K562 (cell line): ENCODE measurements at places on chromosomes 1 and 21.

GRCh38 chr1:209094384-209094783 is 489.1 kb upstream of the CAMK1G start:
- no peak for DNase-seq

DNA sequence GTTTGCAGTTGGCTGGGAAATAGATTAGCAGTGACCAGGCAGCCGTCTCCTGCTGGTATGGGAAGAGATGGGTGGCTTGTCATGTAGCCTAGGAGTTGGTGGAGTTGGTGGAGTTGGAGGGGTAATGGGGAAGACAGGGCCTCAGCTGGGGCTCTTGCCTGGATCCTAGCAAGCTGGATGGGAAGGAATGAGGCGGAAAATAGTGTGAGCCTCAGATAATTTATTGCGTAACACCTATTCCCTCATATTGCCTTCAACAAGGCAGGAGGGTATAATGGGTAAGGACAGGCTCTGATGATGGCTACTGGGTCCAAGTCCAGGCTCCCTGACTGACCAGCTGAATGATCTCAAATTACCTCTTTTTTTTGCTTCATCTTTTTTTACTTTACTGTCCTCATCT is 12.6 kb downstream of the MAP7D1 start:
- no peak for DNase-seq

DNA sequence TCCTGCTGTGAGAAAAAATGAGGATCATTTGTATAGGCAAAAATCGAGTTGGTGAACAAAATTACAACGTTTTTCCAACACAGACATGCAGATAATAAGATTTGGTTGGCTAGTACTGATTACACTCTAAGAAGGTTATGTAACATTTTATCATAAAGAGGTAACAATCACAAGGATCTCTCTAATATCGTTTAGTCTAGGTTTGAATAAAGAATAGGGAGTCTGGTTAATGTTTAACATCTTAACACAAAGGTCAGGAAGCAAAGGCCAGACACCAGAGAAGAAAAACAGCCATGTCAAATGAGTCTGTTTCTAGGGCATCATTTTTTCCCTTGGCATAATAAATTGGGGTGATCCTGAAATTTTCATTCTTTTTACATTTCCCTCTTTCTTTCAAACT is 207.4 kb upstream of the CHRM3 start:
- DNase-seq, result no peak

GRCh38 chr1:65417729-65418128 is 2.7 kb upstream of the LEPR start:
- peak; percentile 34 for DNase-seq
